ENCODE measurements at places on chromosomes 2 and 18.

DNA sequence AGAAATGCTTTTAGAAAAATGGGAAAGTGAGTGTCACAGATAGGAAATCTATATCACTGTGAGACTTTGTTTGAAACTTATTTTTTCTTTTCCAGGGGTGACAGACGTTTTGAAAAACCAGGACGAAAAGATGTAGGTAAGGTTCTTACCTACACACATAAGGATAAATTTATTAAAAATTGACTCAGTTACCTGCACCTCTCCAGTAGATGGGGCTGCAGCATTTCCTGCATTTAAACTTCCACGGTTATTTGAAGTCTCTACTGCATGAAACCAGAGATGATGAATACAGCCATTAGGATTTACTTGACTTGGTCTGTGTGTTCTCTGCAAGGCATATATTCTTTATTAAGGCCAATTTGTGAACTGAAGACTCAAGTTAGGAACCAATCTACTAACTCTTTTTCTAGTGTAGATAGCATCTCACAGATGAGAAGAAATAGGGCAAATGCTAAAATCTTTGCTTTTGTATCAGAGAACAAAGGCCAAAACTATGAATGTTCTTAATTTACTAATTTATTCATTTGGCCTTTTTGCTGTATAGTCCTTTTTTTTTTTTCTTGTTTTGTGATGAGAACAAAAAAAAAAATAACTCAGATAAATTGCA lies 15.0 kb downstream of the KCNJ13 start:
- DNase-seq = no peak

DNA sequence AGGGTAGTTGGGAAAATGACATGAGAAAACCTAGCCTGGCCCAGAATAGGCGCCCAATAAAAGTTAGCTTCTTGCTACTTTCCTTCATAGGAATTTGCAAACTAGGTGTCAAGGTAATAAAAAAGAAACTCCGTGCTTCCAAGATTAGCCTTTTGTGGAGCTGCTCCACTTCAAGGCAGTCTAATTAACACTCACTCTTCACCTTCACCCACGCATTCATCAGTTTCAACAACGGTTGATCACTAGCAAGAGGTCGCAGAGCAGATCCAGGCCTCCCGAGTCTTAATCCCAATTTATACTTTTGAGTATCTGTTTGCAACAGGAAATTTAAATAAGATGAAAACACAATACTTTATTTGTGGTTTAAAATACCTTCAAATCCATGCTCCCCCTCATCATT lies 39.5 kb upstream of the TANK start:
- DNase-seq = no peak

DNA sequence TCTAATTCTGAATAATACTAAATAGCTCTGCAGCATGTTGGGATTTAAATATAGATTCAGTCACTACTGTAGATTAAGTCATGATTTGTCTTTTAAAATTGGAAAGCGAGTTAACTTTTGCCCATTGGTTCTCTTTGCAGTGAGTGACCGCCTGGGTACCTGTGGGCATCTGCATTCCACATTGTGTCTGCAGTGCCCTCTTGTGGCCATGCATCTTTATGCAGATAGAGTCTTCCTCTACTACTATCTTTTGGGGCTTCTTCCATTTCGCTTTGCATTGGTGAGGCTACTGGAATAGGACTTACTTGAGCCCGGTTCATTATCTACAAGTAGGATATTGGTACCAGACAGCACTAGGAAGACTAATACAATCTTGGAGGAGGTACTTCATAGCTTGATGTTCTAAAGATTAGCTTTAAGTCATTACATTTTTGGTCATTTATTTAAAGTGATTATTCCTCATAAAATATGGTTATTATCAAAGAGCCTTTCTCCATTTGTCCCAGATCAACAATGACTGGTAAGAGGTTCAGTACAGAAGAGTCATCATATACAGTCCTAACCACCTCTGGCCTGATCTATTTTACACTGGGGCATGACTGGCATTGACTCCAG lies 203.0 kb downstream of the SOCS6 start:
- peak; percentile 11 for DNase-seq

DNA sequence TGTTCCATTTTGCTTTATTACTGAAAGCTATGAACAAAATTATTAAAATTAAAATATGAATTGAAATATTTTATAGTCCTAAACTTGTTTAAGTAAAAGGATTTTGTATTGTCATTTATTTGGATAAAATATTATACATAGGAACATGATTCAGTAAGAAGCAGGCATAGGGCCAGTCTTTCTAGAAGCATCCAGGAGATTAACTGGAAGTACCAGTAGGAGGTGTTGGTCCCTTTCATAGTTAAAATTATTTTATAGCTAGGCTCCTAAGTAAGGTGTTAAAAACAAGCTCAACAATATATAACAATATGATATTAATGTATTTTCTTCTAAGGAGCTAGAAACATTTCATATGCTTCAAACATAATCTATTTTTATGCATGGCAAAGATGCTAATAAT lies 43.7 kb downstream of the FIGN start:
- DNase-seq = no peak

GRCh38 chr18:59661891-59662701 lies 35.1 kb downstream of the CCBE1 start:
- no peak for DNase-seq

GRCh38 chr2:232088771-232089170 lies 127.3 kb downstream of the DIS3L2 start:
- no peak for DNase-seq

GRCh38 chr2:197075754-197076337 lies 149.3 kb upstream of the PGAP1 start:
- no peak for DNase-seq

DNA sequence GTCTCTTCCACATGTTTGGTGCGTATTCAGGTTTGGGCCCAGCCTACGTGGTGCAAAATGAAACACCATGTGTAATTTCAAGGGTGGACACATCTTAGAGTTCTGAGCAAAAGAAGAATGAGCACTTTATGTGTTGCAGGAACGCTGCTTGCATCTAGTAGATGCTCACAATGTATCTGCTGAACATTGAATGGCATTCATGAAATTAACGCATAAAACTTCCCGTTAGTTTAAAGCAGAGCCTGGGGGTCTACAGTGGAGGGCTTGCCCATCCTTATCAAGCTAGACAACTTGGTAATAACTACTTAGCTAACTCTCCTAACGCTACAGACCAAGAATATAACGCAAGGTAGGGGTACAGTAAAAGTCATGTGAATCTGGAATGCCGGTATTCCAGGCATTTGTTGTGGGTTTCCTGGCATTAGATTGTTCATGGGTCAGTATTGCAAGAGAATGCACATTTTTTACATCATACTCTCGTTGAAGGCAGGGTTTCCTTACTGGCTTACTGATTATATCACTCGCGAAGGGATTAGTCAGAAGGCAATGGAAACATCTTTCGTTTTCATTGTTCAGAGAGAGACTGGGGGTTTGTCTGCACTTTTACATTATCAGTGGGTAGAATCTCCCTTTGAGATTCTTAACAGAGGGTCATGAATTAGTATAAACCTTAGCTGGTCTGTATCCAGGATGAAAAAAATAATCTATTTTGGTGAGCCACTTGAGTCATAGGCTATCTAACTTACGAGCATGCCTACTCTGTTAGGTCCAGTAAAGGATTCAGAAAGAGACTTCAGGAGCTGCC lies 229.5 kb upstream of the EPAS1 start:
- DNase-seq = peak; percentile 99

DNA sequence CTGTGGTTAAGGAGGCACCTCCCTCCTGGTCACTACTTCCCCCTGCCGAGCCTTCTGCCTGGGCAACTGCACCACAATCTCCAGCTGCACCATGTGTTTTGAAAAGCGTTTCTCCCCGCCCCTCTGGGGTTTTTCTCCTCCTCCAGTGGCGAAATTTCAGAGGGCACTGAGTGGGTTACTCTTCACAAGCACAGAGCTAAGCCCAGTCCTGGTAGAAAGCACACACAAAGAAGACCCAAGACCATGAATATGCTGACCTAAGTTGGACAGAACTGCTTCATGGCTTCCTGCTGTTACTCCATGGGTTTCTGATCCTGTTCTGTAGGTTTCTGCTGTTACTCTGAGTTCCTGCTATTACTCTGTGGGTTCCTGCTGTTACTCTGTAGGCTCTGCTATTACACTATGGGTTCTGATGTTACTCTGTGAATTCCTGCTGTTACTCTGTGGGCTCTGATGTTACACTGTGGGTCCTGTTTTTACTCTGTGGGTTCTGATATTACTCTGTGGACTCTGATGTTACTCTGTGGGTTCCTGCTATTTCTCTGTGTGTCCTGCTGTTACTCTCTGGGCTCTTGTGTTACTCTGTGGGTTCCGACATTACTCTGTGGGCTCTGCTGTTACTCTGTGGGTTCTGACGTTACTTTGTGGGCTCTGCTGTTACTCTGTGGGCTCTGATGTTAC lies 216.6 kb downstream of the RTP5 start:
- no peak for DNase-seq

DNA sequence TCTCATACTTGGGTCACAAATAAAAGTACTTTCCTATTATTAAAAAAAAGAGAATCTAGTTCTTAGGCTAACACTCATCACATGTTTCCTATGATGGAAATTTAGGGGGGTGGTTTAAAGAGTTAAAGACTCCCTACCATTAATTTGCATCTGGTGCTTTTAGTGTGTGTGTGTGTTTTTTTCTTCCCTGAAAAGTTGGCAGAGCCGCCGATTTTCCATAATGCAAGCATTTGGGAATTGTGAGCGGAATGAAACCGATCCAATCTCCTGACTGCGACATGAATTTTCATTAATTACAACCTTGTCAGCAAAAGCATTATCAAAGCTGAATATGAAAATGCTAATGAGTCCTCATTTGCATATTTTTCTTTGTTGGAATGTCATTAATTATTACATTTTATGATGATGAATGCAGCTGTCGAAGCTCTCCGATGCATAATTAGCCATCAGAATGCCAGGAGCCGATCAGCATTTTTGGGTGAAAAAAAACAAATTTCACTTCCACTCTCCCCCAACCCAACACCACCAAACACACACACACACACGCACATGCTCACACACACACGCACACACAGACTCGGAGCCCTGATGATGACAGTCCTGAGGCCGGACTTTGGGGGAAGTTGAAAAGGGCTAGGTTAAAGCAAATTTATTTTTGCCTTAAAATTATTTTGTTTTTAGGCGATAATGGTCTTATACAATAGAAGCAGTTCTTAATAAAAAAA lies 165.4 kb downstream of the TCF4 start:
- no peak for DNase-seq

DNA sequence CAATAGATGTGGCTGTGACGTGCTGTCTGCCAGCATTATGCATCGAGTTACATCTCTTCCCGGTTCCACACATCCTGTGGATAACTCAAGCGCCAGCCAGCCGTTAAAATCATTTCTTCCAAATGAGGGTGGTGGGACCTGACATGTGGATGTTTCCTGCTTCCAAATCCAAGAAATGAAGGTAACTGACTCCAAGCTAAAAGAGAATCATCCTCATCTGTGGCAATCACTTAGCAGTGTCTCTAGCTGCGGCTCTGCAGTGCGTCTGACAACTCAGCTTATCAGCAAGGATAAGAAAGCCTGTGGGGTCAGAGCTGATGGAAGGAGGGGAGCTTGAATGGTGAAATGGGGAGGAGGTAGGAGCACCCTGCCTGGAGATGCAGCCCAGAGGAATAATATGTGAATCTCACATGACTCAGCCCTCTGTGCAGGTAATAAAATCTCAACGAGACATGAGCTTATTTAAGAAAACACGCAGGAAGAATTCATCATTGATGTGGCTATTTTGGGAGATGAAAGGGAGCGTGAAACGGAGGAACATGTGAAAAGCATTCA lies 382.2 kb upstream of the TRIB2 start:
- DNase-seq = no peak

- no peak for DNase-seq
These were observed 72.7 kb downstream of the CLIP4 start for GRCh38 chr2:29187926-29188325.

DNA sequence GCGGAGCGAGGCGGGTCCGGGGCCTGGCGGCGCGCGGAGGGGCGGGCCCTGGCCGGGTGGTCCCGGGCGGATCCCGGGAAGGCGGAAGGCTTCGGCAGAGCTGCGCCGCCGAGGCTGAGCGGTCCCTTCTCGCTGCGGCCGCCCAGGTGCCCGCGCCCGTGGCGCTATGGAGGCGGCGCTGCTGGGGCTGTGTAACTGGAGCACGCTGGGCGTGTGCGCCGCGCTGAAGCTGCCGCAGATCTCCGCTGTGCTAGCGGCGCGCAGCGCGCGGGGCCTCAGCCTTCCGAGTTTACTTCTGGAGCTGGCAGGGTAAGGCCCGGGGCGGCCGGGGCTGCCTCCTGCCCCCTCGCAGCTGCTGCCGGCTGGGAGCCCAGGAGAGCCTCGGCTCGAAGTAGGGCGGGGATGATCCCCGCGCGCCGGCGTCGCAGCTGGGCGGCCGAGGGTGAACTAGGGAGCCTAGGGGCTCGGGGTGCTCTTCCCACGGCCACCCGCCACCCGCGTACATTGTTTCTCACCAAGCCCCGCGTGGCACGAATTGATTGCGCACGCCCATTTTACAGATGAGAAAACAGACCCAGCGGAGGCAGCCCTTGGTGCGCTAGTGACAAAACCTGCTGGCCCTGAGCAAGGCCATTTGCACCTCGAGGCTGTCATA lies at the start of gene SLC66A3:
Gene SLC66A3, plus strand, starts transcription at position 87 of the 655 bp plus-strand sequence. Its CDS starts 80 bp downstream, at position 167.
- peak; percentile 45 for DNase-seq

Data from HS-5 (cell line).